ENCODE measurements at places on chromosomes 5 and 9.

DNA sequence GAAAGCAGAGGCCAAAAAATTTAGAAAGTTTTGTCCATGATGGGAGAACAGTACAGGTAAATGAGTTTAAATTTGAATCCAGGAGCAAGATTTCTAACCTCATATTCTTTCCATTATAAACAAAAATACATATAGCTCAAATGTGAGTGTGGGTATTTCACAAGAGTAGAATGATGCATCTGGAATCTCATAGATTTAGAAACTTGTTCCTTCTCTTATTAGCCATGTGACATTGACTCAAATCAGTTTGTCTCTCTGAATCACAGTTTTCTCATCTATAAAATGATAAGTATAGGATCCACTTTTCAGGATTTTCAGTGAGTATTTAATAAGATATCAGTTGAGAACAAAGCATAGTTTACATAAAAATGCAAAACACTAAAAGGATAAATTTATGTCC, 436.3 kb upstream of the PAPPA start:
- no peak for DNase-seq

DNA sequence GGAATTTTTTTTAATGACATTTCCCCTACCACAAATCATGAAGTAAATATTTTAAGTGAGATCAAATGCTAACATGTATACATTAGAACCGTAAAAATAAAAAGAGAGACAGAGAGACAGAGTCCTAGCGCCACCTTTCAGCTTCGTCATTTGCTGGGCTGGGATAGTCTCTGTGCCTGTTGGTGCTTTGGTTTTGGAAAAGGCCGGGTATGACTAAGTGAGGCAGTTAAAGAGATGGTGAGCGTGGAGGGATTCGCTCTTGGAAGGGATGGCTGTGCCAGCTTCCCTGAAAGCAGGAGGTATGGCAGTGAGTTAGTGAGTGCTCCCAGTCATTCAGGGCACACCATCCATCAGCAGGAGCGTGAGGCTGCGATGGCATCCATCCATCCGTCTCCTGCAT, 729.6 kb upstream of the WWC1 start:
- no peak for DNase-seq

DNA sequence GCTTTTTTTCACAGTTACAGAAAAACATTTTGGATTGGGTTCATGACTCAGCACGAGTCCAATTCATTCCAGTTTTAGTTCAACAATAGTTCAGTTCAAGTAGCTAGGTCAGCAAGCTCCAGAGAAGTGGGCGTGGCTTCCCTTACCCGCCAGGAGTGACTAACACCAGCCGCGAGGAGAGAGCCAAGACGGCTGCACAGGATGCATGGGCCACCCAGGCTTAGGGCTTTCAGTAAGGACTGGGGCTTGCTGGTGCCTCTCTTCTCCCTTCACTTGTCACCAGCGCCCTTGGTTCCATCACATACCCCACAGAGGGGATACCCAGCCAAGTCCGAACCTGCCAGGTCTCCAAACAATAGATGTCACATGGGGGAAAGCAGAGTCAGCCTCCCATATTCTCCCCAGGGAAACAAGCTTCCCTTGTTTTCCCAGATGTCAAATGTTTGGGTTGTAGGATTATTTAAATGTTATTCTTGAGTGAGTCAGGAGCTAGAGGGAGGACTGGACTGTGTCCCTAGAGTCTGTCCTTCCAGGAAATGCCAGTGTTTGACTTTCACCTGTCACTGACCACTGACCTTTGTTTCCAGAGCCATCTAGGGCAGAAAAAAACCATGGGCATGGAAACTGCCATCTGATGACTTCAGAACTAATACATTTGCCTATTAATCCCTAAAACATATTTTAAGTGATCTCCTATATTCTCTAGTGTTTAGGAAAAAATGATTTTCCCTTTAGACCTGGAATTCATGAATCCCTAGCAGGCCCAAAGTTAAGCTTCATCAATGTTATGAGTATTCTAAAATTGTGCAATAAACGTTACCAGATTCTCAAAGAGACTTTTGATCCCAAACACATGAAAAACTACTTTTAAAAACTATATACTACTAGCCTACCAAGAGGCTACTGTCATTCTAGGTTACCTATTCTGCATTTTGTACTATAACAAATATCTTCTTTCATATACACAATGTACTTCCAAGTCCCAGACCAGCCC, 51.9 kb downstream of the NIPAL4 start:
- no peak for DNase-seq

DNA sequence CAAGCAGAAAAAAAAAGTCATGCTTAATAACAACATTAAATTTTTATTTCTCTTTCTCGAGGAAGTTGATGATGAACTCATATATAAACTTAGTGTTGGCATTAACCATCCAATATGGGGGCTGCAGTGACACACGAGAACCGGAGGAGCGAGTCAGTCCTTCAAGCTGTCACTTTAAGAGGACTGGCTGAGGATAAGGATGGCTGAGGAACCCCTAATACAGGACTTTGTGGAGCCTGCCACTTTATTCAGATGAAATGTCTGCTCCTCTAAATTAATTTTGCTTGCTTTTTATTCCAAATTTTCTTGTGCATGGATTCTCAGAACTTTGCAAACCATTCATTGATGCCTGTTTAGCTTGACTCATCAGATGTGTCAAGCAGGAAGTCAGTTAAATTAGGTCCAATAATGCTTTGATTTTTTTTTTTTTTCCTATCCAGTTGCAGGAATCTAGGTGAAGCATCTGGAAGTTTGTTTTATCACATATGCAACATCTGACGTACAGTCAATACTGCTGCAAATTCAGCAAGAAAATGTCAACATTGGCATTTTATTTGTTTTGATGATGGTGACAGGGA, 144.2 kb upstream of the COL5A1 start:
- DNase-seq = no peak

DNA sequence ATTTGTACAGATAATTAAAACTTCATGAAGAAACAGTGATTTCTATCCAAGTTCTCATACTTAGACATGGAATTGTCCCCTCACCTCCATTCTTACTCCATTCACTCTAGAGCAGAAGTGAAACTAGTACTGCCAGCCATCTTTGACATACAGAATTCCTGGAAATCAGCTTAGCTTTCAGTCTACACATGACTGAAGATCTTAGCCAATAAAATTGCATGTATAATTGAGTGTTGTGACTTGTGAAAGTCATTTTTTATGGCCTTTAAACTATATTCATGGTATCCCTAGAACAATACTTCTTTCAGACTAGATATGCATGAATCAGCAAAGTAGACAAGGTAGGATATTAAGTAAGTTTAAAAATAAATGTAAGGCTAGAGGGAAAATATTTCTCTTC, 705.2 kb upstream of the ZNF608 start:
- no peak for DNase-seq

- DNase-seq = no peak
Observed at GRCh38 chr9:23803216-23803615, 22.8 kb downstream of the ELAVL2 start.

DNA sequence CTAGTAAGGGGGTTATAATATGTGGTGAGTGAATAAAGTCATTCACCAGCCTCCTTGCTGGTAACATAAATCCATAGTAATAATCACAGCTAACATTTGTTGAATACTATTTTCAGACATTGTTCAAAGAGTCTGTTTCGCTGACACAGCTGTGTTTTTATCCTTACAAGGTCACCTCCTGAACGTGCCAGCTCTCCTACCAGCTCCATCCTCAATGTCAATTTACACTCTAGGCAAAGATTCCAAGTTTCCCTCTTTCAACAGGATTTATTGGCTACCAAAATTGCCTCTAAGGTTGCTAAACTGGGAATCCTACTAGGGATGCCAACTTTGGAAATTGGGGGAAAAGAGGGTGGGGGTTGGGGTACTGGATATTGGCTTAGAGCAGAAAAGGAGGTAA, 30.7 kb upstream of the SMC5 start:
- DNase-seq = no peak

GRCh38 chr5:13524936-13525335, 419.6 kb downstream of the DNAH5 start:
- DNase-seq = no peak

DNA sequence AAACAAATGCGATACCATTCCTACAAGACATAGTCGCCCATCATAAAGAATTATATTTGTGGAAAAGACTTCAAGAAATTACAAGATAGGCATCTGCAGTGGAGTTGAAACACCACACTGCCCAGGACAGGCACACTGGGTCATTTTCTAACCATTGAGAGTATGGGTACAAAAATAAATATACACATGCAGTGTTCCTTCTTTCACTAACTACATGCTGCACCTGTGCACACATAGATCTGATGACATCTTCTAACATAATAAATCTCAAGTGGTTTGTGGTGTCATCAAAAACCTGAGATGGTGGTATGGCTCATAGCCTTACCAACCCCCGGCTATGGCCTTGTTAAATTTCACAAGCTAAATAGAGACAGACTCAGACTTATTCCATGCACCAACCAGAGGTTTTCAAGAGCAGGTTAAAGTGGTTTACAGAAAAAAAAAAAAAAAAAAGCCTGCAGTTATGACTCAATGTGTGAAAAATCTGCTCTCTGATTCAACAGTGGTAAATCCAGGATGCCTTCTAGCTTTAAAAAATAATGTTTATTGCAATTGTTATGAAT, 12.4 kb upstream of the NFIB start:
- DNase-seq = no peak

DNA sequence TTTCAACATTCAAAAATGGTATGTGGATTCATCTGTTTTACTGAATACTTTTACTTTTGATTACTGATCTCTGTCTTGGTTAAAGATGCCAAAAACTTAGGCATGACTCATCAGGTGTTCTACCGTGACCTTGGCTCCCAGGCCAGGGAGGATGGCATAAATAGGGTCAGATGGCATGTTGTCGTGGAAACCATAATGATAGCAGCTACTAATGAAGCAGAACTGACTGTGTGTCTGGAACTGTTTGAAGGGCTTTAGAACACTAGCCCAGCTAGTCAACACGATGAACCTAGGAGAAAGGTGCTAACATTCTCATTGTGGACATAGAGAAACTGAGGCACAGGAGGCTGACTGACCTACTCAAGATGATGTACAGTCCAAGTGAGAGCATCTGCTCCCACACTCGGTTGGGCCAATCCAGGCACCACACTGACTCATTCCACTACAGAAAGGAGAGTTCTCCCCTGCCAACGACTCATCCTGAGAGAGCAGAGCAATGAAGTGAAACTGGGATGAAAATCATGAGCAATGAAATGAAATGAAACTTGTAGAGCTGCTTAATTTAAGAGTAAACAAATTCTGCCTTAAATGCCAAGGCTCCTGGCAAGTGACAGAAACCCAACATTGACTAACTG, 116.0 kb downstream of the TENT4A start:
- peak; percentile 8 for DNase-seq

GRCh38 chr5:171986772-171987171, 19.7 kb downstream of the FBXW11 start:
- no peak for DNase-seq

Data from CD4-positive, alpha-beta T cell treated with Interleukin-1 beta for 1 hour (primary cell).